Thoracic aorta (tissue), 2 donors: ENCODE measurements at places on chromosomes 2 and 18.
A peak's percentile ranks its signal among the peaks of the same experiment; 100 is the strongest.

DNA sequence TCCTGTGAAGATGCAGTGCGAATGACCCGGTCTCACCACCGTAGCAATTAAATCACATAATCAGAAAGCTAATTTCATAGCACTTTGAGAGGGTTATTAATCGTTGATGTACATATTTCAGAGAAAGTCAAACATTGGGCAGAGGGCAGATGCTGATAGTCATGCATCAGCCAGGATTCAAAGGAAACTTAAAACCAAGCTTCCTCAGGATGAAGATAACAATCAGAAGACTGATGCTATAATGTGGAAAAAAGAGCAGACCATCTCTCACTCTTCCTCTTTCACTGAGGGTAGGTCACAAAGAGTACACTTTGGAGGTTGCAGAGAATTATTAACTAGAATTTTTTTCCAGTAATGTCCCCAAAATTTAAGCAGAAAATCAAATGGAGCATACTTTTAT, 1027.7 kb upstream of the ZEB2 start:
- no peaks in the 10 kb centered on the region for H3K4me1 ChIP-seq
- H3K27me3 ChIP-seq = no peaks in the 10 kb centered on the region
- no peak for DNase-seq
- no peak overlapping the region for H3K27ac ChIP-seq
- no peak overlapping the region for H3K4me3 ChIP-seq
- no peaks in the 10 kb centered on the region for H3K36me3 ChIP-seq

DNA sequence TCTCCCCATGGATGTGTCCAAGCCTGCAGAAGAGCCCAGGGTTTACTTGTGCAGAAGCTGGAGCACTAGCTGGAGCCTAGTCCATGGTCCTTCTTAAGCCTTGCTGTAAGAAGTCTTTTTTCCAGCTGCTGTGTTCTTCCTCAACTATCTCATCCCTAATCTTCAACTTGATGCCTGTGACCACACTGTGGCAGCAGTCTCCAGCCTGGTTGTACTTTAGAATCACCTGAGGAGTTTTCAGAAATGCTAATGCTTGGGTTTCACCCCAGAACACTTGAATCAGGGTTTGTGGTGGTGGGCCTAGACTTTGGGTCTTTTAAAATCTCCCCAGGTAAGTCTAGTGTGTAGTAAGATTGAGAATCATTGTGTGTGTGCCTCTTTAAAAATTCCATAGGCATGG, 173.6 kb downstream of the ADCYAP1 start:
- H3K27ac ChIP-seq = no peak overlapping the region
- H3K36me3 ChIP-seq = no peaks in the 10 kb centered on the region
- H3K4me3 ChIP-seq = no peak overlapping the region
- DNase-seq = no peak
- no peaks in the 10 kb centered on the region for H3K27me3 ChIP-seq

DNA sequence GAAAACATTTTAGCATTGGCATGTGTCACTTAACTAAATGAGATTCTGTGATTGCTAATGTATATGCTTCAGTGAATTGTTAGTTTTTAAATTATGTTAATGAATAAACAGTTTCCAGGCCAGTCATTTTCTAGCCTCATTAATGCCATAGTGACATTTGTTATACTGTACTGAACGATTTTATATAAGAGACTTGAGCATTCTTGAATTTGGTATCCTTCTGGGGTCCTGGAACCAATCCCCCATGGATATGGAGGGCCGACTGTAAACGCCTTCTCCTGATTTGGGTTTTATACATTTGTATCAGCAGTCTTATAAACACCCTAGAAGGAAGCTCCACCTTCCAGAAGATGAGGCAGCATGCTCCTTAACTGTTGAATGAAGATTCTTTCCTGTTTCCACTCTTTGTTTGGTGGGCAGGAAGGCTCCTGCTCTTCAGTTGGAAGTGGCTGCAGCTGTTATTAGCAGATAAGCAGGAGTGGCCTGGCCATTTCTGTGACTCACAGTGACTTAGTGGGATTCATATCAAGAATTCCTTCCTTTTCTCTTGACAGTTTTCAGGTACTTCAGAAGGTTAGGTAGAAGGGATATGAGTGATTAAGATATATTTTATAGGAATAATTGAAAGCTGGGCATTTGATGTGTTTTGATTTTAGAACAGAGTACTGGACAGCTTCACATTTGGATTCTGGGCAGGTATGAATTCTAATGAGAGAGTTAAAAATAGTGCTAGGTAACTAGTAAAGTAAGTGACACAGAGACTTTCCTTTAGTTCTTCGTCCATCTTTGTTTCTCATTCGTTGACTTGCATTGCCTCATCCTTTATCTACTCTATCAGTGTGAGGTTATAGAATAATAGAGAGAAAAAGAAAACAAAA, 124.9 kb downstream of the PLCL1 start:
- peaks cover 25% of the 10 kb centered on the region for H3K4me1 ChIP-seq
- no peak for DNase-seq
- no peak overlapping the region for H3K4me3 ChIP-seq
- no peaks in the 10 kb centered on the region for H3K27me3 ChIP-seq
- H3K36me3 ChIP-seq = no peaks in the 10 kb centered on the region

- no peaks in the 10 kb centered on the region for H3K27me3 ChIP-seq
- peak overlapping the region; percentile 89 for H3K27ac ChIP-seq
- no peak for DNase-seq
- H3K4me1 ChIP-seq = peaks cover 38% of the 10 kb centered on the region
- no peaks in the 10 kb centered on the region for H3K36me3 ChIP-seq
- H3K4me3 ChIP-seq = peak overlapping the region; percentile 40
These were observed 46.0 kb upstream of the STON1 start for GRCh38 chr2:48483916-48484315.
